Caudate nucleus (tissue), 63 donors: ENCODE measurements at places on chromosomes 4 and X.

DNA sequence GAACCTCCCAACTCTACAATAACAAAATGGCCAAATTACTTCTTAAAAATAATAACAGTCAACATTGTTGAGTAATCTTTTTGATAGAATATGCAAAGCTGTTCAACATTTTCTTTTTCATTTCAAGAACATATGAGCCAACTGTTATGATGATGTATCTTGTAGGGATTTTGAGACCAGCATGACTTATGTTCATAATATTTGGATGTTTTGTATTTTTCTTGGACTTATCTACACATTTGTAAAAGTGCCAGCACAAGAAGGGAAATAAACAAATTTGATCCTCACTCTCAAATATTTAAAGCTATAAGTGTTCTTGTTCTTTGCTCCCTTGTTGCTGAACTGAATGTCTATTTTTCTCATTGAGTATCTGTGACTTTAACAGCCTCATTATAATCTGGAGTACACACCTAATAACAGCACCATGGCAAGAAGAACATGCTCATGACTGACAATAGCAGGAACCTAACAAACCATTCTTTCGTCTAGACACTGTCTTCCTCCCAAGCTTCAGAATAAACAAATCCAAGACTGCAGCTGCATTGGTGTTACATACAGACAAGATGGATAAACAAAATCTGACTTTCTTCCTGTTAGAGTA lies 1049.7 kb downstream of the FAT4 start:
- DNase-seq = no peak

GRCh38 chr4:143538979-143539669 lies 25.6 kb downstream of the SMARCA5 start:
- DNase-seq = no peak

- DNase-seq = no peak
Measured at GRCh38 chrX:15399962-15400391, 15.8 kb upstream of the VEGFD start.

DNA sequence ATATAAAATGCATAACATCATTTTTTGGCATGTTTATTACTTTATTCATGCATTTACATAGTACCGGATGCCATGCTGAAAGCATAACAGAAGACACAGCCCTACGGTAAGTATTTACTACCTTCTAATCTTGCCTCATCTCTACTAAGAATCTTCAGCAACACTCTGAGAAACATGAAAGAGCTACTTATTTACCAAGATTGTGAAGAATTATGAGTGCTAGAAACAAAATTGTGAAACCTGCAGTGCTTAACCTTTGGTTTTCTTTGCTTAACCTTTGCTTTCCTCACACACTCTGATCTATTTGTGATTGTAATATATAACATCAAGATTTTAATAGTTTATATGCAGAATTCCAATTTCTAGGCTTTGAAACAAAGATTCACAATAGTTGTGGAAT lies 7.4 kb downstream of the ANTXR2 start:
- no peak for DNase-seq
